ENCODE measurements at places on chromosomes 12 and 14. TPM values are rescaled to one million over a fixed set of nuclear protein-coding genes. Genes with fewer than 3 reads are reported as not detected.

Gene KRT73
- polyA plus RNA-seq: not detected

Gene NR4A1
- polyA plus RNA-seq: 34.1 TPM

Gene FERMT2
- polyA plus RNA-seq: 122 TPM

Gene SLC8B1
- polyA plus RNA-seq: 9.7 TPM

Gene ACOT4
- 0.22 TPM for polyA plus RNA-seq

Gene C2CD5
- 9.2 TPM for polyA plus RNA-seq

Gene PZP
- polyA plus RNA-seq: not detected

Gene ADAMTS20
- polyA plus RNA-seq: not detected

Gene INHBE
- polyA plus RNA-seq: 1.2 TPM

Gene MVK
- polyA plus RNA-seq: 12.2 TPM

Gene POTEM
- not detected for polyA plus RNA-seq

Gene P3H3
- polyA plus RNA-seq: 83.9 TPM

Gene HOXC12
- not detected for polyA plus RNA-seq

Gene C12orf54
- not detected for polyA plus RNA-seq

Gene GPR68
- polyA plus RNA-seq: 0.94 TPM

Gene PRPH
- polyA plus RNA-seq: not detected

Gene KRT81
- 0.29 TPM for polyA plus RNA-seq

Gene SMOC1
- polyA plus RNA-seq: 3.2 TPM

Gene SLC39A5
- not detected for polyA plus RNA-seq

Gene SCNN1A
- 0.24 TPM for polyA plus RNA-seq

Gene LTB4R
- 2.3 TPM for polyA plus RNA-seq

Gene KRT85
- not detected for polyA plus RNA-seq

Gene GPHN
- polyA plus RNA-seq: 6.6 TPM

Gene SIX1
- polyA plus RNA-seq: 15.0 TPM

Gene TAS2R31
- 0.24 TPM for polyA plus RNA-seq

Gene GNG2
- 13.5 TPM for polyA plus RNA-seq

Gene ADAM21
- 0.11 TPM for polyA plus RNA-seq

Gene IFI27
- 1.2 TPM for polyA plus RNA-seq

Gene PRH2
- 0.34 TPM for polyA plus RNA-seq

Gene KIF5A
- 0.09 TPM for polyA plus RNA-seq

Gene A2M
- 3.6 TPM for polyA plus RNA-seq

Gene ZNF740
- 7.0 TPM for polyA plus RNA-seq

Gene KSR2
- not detected for polyA plus RNA-seq

Gene KRT77
- not detected for polyA plus RNA-seq

Gene KLRC1
- not detected for polyA plus RNA-seq

Gene TMEM63C
- not detected for polyA plus RNA-seq

Gene HHIPL1
- polyA plus RNA-seq: 1.4 TPM

Gene FAM216A
- 31.1 TPM for polyA plus RNA-seq

Gene MAP3K9
- 0.17 TPM for polyA plus RNA-seq

Gene BCL2L14
- not detected for polyA plus RNA-seq

Gene TAS2R13
- polyA plus RNA-seq: 0.03 TPM

Gene CRACR2A
- polyA plus RNA-seq: 0.55 TPM

Gene CPNE6
- polyA plus RNA-seq: not detected

Gene MYF5
- not detected for polyA plus RNA-seq

Gene DDN
- polyA plus RNA-seq: 0.22 TPM

Gene PMEL
- polyA plus RNA-seq: 5.9 TPM

Gene RPGRIP1
- polyA plus RNA-seq: not detected

Gene PLEKHG7
- polyA plus RNA-seq: not detected

Gene SYCP3
- polyA plus RNA-seq: 0.07 TPM

All from IMR-90 (cell line).